Lower lobe of right lung (tissue), 2 donors: ENCODE measurements at places on chromosomes 5 and 9.

GRCh38 chr5:59132131-59132530, 549.3 kb downstream of the RAB3C start:
- DNase-seq, result no peak

DNA sequence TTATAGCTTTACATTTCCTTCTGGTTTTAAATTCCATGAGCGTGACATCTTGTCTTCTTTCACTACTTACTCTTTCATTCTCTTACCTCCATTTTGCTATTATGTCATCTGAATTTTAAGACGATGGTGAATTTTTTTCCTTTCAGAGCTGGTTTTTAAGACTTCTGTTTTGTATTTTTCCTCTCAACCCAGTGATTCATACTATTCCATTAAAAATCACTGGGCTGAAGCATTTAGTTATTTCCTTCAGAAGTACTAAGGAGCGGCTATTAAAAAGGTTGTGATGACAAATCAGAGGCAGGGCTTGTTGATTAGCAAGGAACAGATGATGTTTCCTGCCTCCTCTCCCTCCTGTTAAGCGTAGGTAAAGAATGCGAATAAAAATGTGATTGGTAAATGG, 16.5 kb downstream of the AGXT2 start:
- no peak for DNase-seq

GRCh38 chr5:142974409-142974808, 204.2 kb downstream of the ARHGAP26 start:
- DNase-seq, result no peak

DNA sequence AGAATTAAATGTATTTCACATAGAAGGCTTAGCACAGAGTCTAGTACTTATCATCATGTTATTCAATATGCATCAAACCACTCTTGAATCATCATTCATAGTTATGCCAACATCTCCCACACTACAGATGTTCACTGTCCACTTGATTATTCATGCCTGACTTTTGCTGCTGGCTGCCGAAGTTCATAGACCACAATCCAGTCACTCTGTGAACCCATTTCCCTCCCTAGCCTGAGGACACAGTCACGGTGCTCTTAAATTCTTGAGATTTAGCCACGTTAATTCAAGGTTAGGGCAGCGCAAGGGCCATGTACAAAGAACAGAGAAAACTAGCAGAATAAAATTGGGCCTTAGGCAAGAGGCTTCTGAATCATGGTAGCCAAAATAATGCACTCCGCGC, 32.4 kb downstream of the ABCA1 start:
- no peak for DNase-seq

DNA sequence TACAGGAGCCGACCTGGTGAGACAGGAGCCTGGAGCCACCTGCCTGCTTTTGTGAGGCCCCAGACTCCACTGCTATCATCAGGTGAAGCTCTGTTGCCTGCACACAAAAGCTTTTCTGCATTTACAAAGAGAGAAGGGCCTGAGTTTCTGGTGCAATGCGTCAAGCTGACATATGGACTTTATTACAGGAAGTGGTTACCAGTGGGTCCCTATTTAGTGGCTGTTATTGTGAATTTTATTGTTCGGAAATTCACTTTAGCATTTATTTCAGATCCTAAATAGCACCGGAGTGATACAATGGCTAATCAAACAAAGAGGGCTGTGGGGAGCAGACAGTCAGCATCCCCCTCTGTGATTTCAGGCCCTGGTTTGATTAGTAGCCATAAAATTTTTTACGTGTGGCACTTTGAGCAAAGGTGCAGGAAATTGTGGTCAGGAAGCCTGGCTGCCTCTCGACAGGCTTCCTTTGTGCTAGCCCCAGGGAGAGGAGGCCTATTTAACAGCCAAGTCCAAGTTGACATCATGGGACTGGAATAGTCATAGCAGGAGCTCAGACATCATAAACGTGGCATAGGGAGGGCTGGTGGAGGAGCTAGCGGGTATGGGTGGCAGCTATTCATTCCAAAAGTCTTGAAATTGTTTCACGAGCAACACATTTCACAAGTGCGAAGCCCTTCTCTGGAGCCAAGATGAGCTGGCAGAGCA, 8.4 kb downstream of the TGFBI start:
- DNase-seq, result no peak

GRCh38 chr9:19512103-19512832, 103.5 kb downstream of the ACER2 start:
- no peak for DNase-seq
